NCI-H1930 (cell line): ENCODE measurements at places on chromosomes 3 and 15.

DNA sequence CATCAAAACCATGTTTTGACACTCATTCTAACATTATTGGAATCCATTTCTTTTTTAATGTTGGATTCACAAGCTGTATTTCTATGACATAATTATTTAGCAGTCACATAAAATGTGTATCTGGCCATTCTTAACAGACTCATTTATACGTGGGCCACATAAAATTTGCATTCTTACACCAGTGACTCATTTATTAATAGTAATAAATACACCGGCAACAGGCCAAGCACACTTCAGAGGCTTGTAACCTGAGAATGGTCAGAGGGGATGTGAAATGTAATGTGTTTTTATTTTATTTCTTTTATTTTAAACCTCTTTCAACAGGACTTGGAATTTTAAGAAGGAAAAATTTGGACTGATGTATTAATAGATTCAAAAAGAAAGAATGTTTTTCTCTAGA, 384.9 kb upstream of the RARB start:
- no peak for DNase-seq

GRCh38 chr3:57004229-57004628, 56.2 kb upstream of the SPATA12 start:
- no peak for DNase-seq

DNA sequence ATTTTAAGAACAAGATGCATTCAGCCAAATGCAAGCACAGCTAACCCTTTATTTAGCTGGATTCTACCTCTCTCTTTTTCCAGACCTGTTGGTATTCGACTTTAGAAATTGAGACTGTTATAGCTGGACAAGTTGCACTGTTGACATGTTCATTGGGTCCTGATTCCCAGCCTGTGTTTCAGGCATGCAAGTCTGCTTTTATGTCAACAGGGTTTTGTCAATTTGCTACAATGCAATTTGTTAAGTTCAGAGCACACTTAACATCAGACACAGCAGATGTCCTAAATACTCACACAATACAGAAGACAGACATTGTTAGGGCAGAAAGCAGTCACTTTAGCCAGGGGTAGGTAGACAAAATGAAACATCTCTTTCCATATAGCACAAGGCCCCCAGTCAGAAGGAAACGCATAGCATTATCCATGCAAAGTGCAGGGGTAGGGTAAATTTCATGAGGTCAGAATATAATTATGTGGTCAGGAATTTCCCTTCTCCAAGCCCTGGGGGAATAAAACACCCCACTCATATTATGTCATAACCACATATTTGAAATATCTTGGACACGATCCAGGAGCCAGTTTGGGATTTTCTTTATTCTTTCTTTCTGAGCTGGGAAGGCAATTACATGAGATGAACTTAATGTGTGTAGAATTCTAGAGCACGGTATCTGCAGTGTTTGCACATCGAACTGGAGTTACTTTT, 504.1 kb downstream of the NTRK3 start:
- DNase-seq: no peak

- DNase-seq: no peak
Observed at GRCh38 chr3:150324245-150324644, 83.9 kb upstream of the TSC22D2 start.

- no peak for DNase-seq
Observed at GRCh38 chr3:7489417-7489816, 628.5 kb downstream of the GRM7 start.

DNA sequence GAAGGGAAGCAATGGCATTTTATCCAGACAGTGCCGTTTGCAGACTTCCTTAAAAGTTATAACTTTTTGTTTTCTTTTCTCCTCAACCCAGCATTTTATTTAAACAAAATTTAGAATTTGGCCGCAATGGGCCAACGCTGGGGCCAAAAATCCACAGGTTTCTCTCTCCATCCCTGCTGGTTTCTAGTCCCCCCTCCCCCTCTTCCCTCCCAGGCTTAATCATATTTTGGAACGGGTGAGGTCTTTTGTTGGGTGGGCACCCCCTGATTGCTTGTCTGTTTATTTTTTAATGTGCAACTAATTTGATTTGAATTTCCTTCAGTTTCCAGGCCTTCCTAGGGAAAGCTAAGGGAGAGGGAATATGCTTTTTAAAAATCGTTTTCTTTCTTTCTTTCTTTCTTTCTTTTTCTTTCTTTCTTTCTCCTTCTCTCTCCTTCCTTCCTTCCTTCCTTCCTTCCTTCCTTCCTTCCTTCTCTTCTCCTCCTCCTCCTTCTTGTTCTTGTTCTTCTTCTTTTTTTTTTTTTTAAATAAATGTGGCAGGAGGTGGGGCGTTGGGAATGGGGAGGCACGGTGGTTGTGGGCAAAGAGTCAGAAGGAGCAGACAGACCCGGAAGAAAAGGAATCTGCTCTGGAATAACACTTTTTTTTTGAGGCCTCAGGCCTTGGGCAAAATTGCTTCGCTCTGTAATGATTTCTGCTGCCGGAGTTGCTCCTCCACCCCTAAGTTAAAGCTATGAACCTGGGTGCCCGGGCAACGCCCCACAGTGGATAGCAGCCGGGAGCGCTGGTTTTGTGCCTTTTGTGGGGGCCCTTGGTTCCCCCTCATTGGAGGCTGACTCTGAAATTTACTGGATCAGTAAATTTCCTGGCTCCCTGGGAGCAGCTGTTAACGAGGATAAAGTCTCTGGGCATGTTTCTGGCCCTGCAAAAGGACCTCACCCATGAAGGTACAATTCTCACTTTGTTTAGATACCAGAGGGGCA, 1.9 kb downstream of the FNDC3B start:
- no peak for DNase-seq

DNA sequence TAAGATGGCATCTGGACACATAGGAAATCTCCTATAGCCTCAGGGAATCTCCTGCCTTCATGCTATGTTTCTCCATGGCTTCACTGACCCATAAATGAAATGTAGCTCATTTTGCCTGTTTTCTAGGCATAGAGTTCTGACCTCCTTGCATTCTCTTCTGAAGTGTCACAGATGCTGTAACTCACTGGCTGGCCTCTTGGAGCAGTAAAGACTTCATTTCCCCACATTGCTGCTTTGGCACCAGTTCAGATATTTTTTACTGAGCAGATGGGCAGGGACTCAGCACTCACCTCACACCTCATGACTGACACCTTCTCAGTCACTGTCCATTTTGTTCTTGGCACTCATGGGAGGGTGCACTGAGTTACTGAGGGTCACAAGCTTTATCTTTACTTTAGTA, 286.7 kb upstream of the TGFBR2 start:
- no peak for DNase-seq

DNA sequence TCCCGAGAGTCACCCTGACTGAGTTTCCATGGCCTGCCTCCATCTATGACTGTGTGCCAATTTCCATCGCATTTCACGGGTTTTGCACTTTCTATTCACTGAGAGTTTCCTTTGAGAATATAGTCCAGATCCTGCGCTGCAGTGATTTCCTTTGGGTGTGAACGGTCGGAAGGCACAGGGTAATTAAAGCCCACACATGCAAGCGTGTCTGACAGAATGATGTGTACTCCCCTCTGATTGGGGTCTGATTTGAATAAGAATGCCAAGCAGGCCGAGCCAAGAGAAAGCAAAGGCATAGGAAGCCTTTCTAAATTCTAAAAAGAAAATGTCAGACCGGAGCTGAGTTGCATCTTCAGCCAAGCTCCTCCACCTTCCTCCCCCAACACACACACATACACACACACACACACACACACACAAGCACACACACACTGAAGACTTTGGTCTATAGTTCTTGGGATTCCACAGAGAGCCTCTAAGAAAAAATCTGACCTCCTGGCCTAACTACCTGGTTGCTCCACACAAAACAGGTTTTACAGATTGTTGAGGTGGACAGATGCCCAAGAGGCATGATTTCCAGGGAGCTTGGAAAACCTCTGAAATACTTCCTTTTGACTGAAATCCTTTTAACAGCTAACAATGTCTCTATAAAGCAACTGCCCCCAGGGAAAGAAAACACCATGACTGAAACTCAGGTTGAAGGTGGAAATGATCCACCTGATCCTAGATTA, 59.7 kb upstream of the LRRN1 start:
- DNase-seq: no peak

GRCh38 chr3:59432665-59433064, 382.8 kb upstream of the CFAP20DC start:
- no peak for DNase-seq

DNA sequence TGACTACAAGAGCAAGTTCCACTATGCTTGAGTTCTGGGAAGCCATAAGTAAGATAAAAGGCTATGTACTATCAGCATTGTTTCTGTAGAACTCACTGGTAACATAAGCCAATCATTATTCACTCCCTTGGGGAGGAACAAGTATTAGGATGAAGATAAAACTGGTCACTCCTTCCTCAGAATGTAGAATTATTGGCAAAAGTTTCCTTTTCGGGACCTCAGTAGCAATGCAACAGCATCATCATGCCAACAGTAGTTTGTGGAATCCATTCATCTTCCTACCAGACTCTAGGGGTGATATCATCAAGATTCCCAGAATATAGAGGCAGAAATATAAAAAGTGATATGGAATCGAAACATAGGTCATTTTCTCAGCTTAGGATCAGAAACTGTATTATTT, 209.5 kb downstream of the PLOD2 start:
- no peak for DNase-seq

GRCh38 chr3:12041446-12042041, 37.4 kb downstream of the SYN2 start:
- no peak for DNase-seq

DNA sequence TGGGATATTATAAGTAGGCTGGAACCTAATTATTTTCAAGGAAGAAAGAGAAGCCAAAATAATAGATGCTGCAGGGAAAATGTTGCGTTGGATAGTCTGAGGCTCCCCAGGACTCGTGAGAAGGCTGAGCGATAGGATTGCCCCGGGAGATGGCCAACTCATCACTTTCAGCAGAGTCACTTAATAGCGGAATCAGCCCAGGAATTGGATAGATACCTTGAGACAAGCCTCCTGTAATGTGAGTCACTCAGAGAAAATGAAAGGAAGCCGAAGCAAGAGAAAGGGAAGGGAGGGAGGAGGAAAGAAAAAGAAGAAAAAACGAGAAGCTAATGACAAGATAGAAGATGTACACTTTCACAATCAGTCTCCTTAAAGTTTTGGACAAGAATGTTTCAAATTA, 94.3 kb downstream of the SQOR start:
- no peak for DNase-seq

- DNase-seq: no peak
Observed at GRCh38 chr15:84741121-84741520, 7.3 kb upstream of the ZNF592 start.

DNA sequence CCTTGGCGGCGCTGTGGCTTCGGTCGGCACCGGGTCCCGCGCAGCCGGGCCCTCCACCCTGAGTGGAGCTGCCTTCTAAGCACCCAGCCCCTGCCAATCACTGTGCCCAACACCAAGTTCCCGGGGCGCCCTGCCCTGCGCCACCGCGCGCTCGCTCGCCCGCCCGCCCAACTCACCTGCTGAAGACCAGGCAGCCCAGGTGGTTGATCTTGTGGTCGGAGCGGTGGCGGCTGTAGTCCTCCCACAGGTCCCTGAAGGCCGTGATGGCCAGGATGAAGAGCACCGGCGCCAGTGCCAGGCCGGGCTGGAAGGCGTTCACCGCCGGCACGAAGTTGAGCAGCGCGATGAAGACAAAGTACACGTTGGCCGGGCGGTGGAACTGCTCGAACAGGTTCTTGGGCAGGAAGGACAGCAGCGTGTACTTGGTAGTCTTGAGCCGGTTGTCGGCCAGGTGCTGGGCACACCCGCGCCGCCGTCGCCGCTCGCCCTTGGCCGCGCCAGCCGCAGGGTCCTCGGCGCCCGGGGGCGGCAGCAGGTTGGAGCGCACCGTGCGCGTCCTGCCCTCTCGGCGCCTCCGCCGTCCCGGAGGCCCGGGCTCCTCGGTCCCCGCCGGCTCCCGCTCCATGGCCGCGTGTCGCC, 536 bp downstream of the ATP10A start:
- no peak for DNase-seq

GRCh38 chr3:14127516-14128161, 2.8 kb downstream of the TMEM43 start:
- DNase-seq: no peak

- no peak for DNase-seq
Observed at GRCh38 chr15:53695365-53695764, 64.1 kb downstream of the WDR72 start.

- no peak for DNase-seq
Observed at GRCh38 chr15:70376929-70377691, 279.4 kb upstream of the TLE3 start.

GRCh38 chr3:65578861-65579260, 459.9 kb downstream of the MAGI1 start:
- no peak for DNase-seq

DNA sequence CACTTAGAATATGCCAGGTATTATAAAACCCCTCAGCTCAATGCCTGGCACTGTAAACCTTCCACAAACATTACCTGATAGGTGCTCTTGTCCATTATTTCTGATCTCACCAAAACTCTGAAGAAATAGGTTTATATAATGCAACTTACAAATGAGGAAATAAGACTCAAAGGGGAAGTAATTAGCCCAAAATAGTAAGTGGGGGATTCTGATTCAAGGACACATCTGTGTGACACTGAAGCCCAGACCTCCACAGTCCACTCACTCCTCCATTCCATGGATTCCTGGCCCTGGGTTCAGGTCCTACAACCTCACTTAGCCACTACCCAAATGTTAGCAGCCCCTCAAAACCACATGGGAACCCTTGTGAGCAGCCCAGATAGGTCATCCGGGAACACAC, 49.9 kb downstream of the TRANK1 start:
- no peak for DNase-seq

DNA sequence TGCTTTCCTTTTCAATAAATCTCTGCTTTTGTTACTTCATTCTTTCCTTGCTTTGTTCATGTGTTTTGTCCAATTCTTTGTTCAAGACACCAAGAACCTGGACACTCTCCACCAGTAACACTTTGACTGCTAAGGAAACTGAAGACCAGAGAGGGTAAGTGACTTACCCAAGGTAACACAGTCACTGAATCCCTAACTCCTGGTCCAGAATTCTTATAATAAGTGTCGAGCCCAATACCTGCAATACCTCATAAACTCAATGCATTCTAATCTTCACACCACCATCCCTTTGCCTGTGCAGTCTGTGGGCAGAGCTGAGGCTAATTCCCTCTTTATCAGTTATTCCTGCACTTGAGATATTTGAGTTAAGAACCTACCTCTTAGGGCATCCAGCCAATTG, 237.8 kb downstream of the UACA start:
- no peak for DNase-seq

DNA sequence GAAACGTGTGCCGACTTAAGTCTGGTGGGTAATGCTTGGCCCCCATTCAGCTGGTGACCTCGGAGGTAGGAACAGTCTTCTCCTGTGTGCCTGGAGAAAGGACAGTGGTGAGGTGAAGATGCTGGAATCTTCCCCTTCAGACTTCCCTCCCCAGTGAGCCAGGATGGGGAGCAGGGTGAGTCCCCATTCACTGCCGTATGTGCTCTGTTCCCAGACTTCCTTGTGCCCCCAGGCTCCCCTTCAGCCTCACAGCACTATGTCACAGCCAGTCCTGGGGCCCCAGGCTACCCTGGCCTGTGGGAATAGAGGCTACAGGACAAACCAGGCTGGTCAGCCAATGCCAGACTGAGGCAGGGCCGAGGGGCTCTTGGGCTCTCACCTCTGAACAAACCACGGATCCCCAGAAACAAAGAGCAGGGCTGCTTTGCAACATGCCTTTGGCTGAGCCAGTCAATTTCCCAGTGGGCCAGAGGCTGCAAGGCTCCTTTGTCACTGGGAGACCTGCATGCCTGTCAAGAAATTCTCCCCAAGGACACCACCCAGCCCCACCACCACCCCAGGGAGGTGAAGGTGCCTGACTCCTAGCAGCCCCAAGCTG, 31.8 kb upstream of the HHATL start:
- DNase-seq: no peak
